ENCODE measurements at places on chromosomes 4 and X.

GRCh38 chr4:17665346-17665745 is 50.9 kb downstream of the MED28 start:
- H3K27me3 ChIP-seq, result peaks cover 10% of the 10 kb centered on the region
- H3K27ac ChIP-seq, result no peak overlapping the region
- H3K4me3 ChIP-seq, result no peak overlapping the region
- no peak for DNase-seq
- H3K36me3 ChIP-seq, result no peaks in the 10 kb centered on the region

GRCh38 chr4:142365391-142365790 is 480.7 kb downstream of the INPP4B start:
- H3K27me3 ChIP-seq, result no peaks in the 10 kb centered on the region
- H3K36me3 ChIP-seq, result peaks cover 34% of the 10 kb centered on the region
- no peak overlapping the region for H3K4me3 ChIP-seq
- no peak overlapping the region for H3K27ac ChIP-seq

GRCh38 chr4:40375620-40376019 is 40.5 kb downstream of the CHRNA9 start:
- H3K4me1 ChIP-seq, result no peaks in the 10 kb centered on the region
- no peak overlapping the region for H3K4me3 ChIP-seq
- H3K36me3 ChIP-seq, result no peaks in the 10 kb centered on the region

GRCh38 chr4:21946858-21947257 is 1.7 kb downstream of the KCNIP4 start:
- no peak for DNase-seq
- H3K4me3 ChIP-seq, result no peak overlapping the region
- H3K4me1 ChIP-seq, result no peaks in the 10 kb centered on the region
- no peaks in the 10 kb centered on the region for H3K36me3 ChIP-seq

GRCh38 chr4:122914938-122915337 is 7.5 kb downstream of the NUDT6 start:
- peaks cover 5% of the 10 kb centered on the region for H3K4me1 ChIP-seq
- DNase-seq, result no peak
- H3K4me3 ChIP-seq, result no peak overlapping the region
- peaks cover 20% of the 10 kb centered on the region for H3K36me3 ChIP-seq

DNA sequence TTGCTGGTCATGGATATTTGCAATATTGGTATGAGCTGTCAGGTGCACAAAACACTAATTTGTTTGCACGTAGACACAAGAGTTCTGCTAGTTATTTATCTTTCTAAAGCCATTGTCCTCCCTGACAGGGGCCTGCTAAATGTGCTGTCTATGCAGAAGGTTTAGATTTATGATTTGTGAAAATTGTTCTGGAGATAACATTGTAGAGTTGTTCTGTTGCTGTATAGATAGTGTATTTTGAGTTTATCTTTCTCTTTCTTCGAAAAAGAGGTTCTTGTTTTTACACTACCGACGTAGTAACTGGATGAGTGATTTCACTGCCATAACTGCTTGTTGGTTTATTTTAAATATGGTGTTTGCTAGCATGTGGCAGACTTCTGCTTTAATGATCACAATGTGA is 28.5 kb upstream of the FGG start:
- no peak overlapping the region for H3K4me3 ChIP-seq
- peaks cover 16% of the 10 kb centered on the region for H3K27me3 ChIP-seq
- H3K4me1 ChIP-seq, result no peaks in the 10 kb centered on the region
- no peak for DNase-seq
- no peaks in the 10 kb centered on the region for H3K36me3 ChIP-seq
- H3K27ac ChIP-seq, result no peak overlapping the region

DNA sequence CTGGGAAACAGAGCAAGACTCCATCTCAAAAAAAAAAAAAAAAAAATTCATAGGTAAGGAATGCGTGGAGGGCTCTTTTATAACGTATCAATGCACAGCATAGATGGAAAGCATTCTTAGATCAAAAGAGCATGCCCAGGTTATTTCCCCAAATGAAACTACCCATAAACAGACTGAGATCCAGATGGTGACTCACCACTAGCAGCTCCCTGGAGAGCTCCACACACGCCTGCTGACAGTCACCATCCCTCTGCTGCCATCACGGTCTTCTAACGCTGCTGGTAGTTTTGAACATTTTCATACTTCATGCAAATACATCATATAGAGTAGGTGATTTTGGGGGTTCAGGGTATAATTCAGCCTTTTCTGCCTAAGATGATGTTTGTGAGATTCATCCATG is 136.9 kb downstream of the ASMT start:
- H3K27me3 ChIP-seq, result no peaks in the 10 kb centered on the region
- peaks cover 6% of the 10 kb centered on the region for H3K4me1 ChIP-seq
- peaks cover 50% of the 10 kb centered on the region for H3K36me3 ChIP-seq
- no peak overlapping the region for H3K27ac ChIP-seq

DNA sequence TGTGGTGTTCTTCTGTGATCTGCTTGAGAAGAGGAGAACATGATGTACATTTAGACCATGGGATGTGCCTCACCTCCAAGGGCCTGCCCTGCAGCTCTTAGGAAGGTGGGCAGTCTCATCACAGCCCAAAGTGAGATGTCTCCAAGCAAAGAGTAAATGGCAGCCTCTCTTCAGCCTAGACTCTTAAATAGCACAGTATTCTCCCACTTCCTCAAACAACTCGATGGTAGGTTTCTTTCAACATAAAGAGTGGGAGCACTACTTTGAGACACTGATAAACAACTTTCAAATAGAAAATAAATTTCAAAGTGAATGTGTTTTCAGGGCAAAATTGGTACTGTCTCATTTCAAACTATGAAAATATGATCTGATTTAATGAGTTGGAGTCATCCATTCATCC is 35.2 kb downstream of the EDNRA start:
- peaks cover 33% of the 10 kb centered on the region for H3K27me3 ChIP-seq
- DNase-seq, result no peak
- H3K4me3 ChIP-seq, result no peak overlapping the region
- no peaks in the 10 kb centered on the region for H3K36me3 ChIP-seq
- no peak overlapping the region for H3K27ac ChIP-seq

DNA sequence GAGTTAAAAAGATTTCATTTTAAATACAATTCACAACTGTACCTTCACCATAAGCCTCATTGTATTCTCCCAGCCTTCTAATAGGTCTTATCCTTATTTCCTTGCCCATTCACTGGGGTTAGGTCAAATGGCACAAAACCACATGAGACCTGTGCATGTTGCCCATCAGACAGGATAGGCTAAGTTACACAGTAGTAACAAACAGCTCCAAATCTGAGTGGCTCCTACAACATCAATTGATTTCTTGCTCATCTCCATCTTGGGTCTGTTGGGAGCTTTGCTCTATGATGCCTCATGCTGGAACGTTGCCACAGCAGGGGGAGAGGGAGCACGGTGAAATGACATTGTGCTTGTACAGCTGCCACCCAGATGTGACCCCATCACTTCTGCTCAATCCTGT is 70.6 kb downstream of the DHX15 start:
- no peak for DNase-seq
- H3K4me3 ChIP-seq, result no peak overlapping the region
- no peak overlapping the region for H3K27ac ChIP-seq

DNA sequence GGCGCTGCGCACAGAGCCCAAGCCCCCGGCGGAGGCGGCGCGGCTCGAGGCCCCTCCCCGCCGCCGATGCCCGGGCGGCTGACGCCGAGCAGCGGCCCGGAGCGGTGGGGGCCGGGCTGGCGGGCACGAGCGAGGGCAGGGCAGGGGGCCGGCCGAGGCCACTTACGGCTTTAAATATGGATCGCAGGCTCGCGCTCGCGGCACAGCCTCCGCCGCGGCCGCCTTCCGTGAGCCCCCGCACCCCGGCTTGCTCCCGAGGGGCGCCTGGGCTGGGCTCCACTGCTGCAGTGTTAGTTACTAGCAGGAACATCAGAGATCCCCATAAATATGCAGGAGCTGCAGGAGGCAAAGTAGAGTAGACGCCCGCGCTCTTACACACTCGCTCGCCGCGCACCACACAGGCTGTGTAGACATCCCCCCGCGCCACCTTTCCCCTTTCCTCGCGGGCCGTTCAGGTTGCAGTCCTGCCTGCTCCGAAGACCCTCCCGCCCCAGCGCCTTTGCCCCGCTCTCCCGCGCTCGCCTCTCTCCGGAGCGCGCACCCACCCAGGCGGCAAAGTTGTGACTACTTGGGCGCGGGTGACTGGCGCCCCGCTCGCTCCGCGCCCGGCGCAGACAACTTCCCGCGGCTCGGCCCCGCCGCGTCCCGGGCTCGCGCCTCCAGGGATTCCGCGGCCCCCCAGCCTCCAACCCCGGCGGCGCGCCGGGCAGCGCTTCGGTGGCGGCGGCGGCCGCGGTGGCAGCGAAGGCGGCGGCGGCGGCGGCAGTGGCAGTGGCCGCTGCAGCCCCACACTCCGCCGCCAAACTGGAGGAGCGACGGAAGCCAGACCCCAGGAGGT is 152.0 kb upstream of the SLC4A4 start:
- DNase-seq, result peak; percentile 52
- H3K27ac ChIP-seq, result peak overlapping the region; percentile 47
- H3K27me3 ChIP-seq, result peaks cover 44% of the 10 kb centered on the region
- peak overlapping the region; percentile 78 for H3K4me3 ChIP-seq

GRCh38 chr4:79421483-79421882 is 13.5 kb upstream of the GK2 start:
- H3K4me3 ChIP-seq, result no peak overlapping the region
- DNase-seq, result no peak
- H3K27me3 ChIP-seq, result no peaks in the 10 kb centered on the region
- no peaks in the 10 kb centered on the region for H3K4me1 ChIP-seq
- H3K27ac ChIP-seq, result no peak overlapping the region

GRCh38 chr4:47221721-47222120 is 190.4 kb downstream of the GABRB1 start:
- H3K27me3 ChIP-seq, result peaks cover 23% of the 10 kb centered on the region
- no peak for DNase-seq

DNA sequence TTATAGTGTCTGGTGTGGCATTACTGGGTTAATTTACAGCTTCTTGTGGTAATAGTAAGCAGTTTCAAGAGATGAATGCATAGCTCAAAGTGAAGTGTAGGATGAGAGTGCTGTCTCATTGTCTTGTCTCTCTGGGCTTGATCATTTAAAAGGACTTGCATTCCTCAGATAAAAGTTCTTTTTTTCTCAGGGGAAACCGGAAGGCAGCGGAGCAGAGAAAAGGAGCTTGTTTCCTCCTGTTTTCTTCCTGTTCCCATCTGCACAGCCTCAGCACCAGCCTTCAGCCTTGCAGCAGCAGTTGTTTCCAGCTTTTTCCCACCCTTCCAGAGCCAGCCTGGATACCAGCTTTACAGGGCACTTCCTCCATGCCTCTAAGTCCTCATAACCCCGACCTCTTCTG is 61.4 kb upstream of the LGI2 start:
- no peak for DNase-seq
- no peak overlapping the region for H3K4me3 ChIP-seq
- H3K4me1 ChIP-seq, result no peaks in the 10 kb centered on the region
- H3K27ac ChIP-seq, result no peak overlapping the region

DNA sequence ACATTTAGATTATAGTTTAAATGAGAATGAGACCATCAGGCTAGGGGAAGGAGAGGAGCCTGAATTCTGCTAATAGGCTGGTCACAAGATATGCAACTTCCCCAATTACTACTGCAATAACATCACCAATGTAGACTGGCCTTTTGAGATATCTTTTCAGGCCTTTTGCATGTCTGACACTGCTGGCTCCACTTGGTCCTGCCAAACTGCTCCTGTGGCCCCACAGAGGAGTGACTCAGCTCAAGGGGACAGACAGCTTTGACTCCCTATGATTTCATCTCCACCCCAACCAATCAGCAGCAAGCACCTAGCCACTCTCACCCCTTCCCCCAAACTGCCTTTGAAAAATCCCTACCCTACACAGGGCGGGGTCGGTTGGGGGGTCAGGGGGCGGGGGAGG is 22.8 kb downstream of the GPRIN3 start:
- peaks cover 79% of the 10 kb centered on the region for H3K4me1 ChIP-seq
- peaks cover 42% of the 10 kb centered on the region for H3K36me3 ChIP-seq
- H3K4me3 ChIP-seq, result peak overlapping the region; percentile 64
- peak overlapping the region; percentile 91 for H3K27ac ChIP-seq
- peak; percentile 71 for DNase-seq

- H3K36me3 ChIP-seq, result no peaks in the 10 kb centered on the region
- H3K4me1 ChIP-seq, result peaks cover 11% of the 10 kb centered on the region
- no peak for DNase-seq
- no peak overlapping the region for H3K27ac ChIP-seq
Observed at GRCh38 chr4:6309777-6310176, 40.1 kb downstream of the WFS1 start.

DNA sequence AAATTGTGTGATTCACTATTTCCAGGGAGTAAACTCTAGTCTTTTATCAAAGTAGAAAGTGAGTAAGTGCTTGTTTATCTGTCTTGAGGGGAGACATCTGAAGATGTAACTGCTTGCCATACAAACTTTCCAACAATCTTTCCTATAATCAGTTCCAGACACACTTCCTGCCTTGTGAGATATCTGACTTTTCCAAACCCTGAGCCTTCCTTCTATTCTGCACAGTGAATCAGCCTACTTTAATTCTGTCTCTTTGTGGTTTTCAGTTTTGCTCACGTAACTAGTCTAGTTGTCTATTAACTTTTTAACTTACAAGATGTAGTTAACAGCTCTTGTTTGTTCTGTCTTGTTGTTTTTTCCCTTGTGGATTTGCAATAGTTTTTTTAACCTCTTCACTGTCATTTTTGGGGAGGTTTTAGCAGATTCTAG is 947.8 kb downstream of the C4orf33 start:
- no peaks in the 10 kb centered on the region for H3K27me3 ChIP-seq
- no peaks in the 10 kb centered on the region for H3K36me3 ChIP-seq
- H3K4me1 ChIP-seq, result no peaks in the 10 kb centered on the region
- H3K27ac ChIP-seq, result no peak overlapping the region

- no peaks in the 10 kb centered on the region for H3K27me3 ChIP-seq
- H3K4me3 ChIP-seq, result peak overlapping the region; percentile 96
- peak overlapping the region; percentile 90 for H3K27ac ChIP-seq
- peaks cover 14% of the 10 kb centered on the region for H3K4me1 ChIP-seq
- H3K36me3 ChIP-seq, result peaks cover 13% of the 10 kb centered on the region
- DNase-seq, result no peak
Observed at GRCh38 chrX:119853444-119853843, 681 bp upstream of the UPF3B start.

- peaks cover 57% of the 10 kb centered on the region for H3K4me1 ChIP-seq
- H3K36me3 ChIP-seq, result peaks cover 16% of the 10 kb centered on the region
- peak; percentile 40 for DNase-seq
Observed at GRCh38 chr4:9996319-9997110, 24.8 kb downstream of the SLC2A9 start.

Data from activated CD8-positive, alpha-beta memory T cell treated with anti-CD3 and anti-CD28 coated beads, Interleukin-2, amount 10 ng/mL, durations not matched to agents 7 days and 5 days (primary cell).